ENCODE measurements at places on chromosomes 12 and 14.

GRCh38 chr14:97523936-97524335 lies 726.8 kb downstream of the VRK1 start:
- DNase-seq: no peak

GRCh38 chr12:40312982-40313576 lies 88.3 kb downstream of the LRRK2 start:
- no peak for DNase-seq

- DNase-seq: no peak
Observed at GRCh38 chr14:94040796-94041195, 14.7 kb downstream of the OTUB2 start.

- no peak for DNase-seq
Observed at GRCh38 chr12:1182069-1182468, 191.0 kb downstream of the ERC1 start.

DNA sequence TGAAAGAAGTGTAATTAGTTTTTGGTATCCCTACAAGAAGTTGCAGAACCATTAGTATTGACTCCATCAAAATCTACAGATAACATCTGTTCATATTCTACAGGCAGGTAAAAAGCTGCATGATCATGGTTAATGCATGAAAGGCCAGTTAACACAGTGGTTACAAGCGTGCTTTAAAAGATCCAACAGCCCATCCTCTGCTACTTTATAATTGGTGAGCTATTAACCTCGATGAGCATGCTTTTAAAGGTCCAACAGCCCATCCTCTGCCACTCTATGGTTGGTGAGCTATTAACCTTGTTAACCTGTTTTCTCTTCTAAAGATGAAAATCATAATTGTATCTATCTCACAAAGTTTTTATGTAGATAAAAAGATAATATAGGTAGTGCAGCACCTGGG lies 289.3 kb downstream of the DUSP6 start:
- no peak for DNase-seq

GRCh38 chr12:91958816-91959215 lies 186.8 kb downstream of the BTG1 start:
- DNase-seq: no peak

DNA sequence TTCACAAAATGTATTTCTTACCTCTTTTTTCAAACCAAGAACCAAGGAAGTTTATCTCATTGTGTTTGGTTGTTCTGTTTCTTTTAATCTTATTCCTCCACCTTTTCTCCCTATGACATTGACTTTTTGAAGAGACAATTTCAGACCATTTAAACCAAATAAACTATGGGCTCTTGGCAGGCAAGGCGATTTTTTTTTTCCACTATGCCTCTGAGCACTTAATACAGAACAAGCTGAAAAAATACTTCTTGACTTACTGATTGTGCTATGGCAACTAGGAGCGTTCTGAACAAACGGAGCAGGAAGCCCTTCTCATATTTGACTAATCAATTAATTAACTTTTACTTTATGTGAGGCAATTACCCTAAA lies 98.0 kb downstream of the ZNF664 start:
- DNase-seq: no peak

DNA sequence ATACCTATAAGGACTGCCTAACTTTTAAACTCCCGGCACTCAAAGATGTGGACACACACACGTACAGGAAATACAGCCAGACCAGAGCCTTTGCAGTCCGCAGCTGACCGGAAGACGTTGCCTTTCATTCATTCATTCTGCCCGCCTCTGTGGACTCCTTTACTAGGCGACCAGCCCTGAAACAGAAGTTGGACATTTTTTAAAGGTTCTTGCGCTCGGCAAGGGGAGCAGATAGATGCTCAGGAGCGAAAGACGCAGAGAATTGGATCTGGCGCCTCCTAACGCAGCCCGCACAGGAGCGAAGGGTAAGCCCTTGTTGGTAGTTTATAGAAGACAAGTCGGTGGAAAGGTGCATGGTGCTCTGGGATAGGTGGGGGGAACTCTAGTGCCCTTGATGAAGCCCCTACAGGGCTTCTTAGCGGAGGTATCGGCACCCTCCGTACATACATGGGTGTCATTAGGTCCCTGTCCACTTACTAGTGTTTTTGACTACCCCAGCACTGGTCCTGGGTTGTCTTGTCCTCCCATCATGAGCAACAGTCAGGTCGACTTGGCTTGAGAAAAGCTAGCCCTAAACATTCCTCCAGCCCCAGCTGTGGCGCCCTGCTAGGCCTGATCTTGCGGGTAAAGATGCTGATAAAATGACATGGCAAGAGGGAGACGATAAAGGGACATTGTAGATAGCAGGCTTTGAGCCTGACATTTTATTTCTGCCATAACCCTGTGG lies at the start of gene KDM2B:
KDM2B (minus strand) TSS at position 65 of the 727 bp plus-strand sequence. CDS start 112 bp downstream, outside the sequence.
- DNase-seq: no peak

DNA sequence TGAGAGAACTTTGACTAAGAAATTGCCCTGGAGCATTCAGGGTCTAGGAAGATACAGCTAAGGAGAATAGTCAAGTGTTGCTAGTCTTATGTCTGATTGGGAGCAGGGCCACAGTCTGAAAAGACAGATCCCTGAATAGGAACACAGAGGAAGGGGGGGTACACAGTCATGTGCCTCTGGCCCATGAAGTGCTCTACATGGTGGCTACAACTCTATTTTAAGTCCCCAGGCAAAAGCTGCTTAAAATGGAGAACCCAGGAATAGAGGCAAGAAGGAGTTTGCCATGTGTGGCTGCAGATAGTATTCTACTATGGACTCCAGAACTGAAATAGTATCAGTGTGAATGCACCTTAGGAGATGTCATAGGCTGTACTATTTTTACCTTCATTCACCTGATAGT lies 118.0 kb upstream of the NPAS3 start:
- no peak for DNase-seq
